ENCODE measurements at places on chromosomes 3 and 15.

DNA sequence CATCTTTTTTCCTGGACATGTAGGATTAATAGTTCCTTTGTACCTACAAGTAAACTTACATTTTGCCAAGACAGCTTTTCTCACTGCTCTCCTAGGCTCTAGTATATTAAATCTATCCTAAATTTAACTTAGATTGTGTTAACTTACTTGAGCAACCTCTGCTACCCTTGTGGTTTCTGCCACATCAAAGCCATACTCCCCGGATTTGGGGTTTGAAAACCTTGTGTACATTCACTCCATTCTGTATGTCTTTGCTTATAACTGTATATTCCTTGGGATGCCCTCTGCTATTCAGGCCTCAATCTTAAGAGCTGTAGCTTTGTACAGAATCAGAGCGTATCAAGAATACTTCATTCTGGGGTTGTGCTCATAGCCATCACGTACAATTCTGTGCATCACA lies 60.4 kb downstream of the ARIH1 start:
- no peak for DNase-seq

GRCh38 chr3:196662033-196662432 lies 22.5 kb downstream of the NRROS start:
- no peak for DNase-seq

DNA sequence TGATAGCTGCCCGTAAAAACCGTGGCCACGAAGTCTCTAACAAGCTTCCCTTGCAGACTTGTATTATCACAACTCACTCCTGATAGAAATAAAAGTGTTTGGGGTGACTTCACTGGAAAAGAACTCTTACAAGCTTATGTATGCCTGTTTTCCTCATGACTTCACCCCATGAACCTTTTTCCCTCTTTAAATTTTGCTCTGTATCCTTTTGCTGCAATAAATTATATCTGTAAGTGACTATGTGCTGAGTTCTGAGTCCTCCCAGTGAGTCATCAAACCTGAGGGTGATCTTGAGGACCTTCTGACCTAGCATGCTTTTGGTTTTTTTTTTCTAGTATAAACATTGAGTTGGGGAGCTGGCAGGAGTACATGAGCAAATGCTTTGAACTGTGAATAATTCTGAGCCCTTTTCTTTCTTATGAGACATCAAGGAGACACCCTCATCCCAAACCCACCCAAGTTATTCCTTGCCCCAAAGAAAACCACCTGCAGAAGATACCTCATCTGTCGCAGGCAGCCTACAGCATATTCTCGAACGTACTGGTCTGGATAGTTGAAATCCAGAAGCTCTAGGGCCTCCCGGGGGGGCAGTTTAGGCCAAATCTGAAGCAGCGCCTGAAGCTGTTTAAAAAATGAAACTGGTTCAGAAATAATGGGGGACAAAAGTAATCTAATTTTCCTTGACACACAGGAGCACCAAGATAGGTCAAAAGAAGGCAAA lies 85.9 kb downstream of the FAIM start:
- DNase-seq: no peak

- no peak for DNase-seq
Measured at GRCh38 chr3:112632596-112632995, 8.3 kb downstream of the CCDC80 start.

GRCh38 chr3:29226706-29227105 lies 54.2 kb upstream of the RBMS3 start:
- no peak for DNase-seq

- DNase-seq: no peak
Measured at GRCh38 chr3:123018683-123019082, 8.9 kb downstream of the SEMA5B start.

DNA sequence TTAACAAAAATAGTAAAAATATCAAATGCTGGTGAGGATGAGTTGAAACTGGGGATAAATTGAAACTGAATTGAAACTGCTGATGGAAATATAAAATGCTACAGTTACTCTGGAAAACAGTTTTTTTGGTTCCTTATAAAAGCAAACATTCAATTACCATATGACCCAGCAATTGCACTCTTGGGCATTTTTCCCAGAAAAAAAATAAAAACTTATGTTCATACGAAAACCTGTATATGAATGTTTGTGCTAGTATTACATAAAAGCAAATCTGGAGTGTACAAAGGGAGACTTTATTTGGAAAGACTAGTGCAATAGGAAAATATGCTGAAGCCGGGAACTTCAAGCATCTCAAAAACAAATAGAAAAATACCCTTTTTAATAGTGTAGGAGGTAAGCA lies 857.9 kb upstream of the CADM2 start:
- DNase-seq: no peak

GRCh38 chr3:41237907-41238306 lies 38.6 kb downstream of the CTNNB1 start:
- no peak for DNase-seq

DNA sequence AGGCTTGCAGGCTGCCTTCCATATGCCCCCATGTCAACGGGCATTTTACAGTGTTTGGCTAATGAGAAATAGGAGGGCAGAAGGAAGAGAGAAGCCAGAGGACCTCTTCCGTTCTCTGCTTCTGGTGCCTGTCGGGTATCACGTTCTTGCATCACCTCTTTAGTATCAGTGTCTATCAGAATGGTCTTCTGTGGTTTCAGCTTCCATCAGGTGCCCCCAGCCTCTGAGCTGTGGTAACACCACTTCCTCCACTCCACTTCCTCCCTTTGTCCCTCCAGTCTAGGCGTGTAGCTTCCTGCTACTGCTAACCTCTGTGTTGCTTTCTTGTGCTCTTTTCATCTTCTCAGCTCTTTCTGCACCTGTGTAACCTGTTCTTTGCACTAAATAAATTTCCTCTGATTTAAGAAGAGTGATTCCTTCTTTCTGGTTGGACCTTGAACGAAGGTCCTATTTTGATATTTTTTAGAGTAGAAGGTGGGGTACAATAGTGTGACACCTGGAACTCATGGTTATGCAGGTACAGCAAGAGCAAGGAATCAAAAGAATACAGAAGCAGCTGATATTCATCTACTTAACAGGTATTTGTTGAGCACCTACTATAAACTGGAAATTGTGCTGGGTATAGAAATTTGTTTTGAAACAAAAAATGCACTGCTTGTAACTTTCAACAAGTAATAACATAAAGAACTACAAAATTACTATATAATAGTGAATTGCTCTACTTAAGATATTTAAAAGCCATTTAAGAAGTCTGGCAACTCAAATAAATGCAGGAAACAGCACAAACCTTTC lies 27.4 kb upstream of the FOXB1 start:
- no peak for DNase-seq

DNA sequence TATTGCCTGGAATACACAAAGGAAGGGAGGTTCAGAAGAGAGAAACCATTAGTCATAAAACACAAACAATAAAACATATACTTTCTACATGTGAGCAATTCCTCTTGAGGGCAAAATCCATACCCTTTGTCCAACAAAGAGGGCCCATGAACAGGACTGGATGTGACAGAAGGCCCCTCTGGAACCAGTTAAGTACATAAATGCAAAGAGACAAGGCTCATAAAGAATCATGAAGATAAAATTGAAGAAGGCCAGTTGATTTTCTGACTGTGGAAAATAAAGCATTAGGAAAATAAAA lies 58.3 kb upstream of the CPOX start:
- no peak for DNase-seq

- no peak for DNase-seq
Measured at GRCh38 chr15:71295603-71296314, 180.5 kb downstream of the THSD4 start.

DNA sequence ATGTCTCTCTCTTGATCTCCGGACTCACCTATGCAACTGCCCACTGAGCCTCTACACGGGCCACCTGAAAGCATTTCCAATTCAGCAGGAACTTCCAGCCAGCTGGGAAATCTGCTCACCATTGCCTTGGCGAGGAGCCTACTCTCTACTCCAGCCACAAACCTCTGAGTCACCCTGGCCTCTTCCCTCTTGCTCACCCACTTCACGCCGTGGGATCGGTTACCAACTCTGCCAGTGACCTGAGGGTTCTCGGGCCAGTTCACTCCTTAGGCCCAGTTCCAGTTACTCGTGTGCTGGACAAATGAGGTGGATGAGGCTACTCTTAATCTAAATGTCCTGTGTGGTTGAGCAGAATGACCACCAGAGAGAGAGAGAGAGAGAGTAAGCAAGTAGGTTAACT lies 70.1 kb downstream of the CEMIP start:
- DNase-seq: no peak

DNA sequence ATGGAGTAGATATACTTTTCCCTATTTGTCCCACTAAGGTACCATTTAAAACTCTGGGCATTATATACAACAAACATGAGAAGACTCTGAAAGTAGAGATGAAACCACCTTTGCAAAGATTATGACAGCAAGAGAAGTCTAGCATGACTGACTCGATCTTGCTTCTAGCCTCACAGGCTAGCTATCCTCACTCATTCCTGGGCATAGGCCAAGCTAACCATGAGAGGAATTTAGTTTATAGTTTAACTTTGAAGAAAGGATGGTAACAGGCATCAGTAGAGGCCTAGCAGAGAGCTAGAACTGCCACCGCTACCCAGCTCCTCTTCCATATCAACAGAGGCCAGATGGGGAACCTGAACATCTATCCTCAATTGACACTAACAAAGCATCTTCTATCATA lies 63.5 kb upstream of the FSIP1 start:
- DNase-seq: no peak

GRCh38 chr3:39978308-39978707 lies 168.9 kb downstream of the MYRIP start:
- DNase-seq: no peak

GRCh38 chr3:44016818-44017217 lies 224.9 kb upstream of the TOPAZ1 start:
- no peak for DNase-seq

DNA sequence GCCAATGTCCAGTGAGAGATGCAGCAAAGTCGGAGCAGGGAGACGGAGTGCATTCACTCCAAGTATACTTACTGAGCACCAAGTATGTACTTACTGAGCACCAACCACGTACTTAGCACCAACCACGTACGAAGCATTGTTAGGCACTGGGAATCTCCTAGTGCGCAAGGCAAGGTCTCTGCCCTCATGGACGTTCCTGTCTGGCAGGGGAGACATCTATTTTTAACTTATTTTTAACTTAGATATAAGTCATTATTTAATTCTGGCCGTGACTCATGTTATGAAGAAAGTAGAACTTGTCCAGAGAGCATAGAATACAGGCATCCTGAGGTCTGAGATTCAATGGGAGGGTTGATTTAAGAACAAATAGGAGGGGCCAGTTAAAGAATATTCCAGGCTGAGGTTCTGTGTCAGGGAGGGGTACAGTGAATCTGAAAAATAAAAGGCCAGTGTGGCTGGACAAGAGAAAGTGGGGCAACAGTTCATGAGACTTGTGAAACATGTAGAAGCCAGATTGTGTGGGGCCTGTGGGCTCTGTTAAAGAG lies 9.3 kb upstream of the LRRC31 start:
- DNase-seq: no peak

DNA sequence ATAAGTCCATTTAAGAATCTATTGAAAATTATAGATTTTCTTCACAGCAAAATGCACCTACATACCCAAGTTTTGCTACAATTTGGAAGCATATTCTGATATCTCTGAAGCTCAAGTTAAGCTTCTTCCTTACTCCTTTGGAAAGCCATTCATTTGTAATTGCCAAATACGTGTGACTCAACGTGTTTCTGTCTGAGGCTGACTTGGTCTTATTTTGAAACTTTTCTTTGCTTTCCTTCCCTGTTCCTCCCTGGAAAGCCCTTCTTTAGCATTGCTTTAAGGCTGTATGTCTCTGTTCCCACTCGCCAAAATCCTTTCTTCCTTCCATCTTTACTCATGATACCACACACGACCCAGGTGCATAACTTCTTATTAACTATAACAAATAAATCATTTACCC lies 232.0 kb downstream of the ZBBX start:
- DNase-seq: no peak

- DNase-seq: no peak
Measured at GRCh38 chr15:48493084-48493762, 152.3 kb downstream of the FBN1 start.

All from activated naive CD8-positive, alpha-beta T cell treated with anti-CD3 and anti-CD28 coated beads, Interleukin-2, amount 50 U/mL, for 16 hours (primary cell).